ENCODE measurements at places on chromosomes 16 and 17.

DNA sequence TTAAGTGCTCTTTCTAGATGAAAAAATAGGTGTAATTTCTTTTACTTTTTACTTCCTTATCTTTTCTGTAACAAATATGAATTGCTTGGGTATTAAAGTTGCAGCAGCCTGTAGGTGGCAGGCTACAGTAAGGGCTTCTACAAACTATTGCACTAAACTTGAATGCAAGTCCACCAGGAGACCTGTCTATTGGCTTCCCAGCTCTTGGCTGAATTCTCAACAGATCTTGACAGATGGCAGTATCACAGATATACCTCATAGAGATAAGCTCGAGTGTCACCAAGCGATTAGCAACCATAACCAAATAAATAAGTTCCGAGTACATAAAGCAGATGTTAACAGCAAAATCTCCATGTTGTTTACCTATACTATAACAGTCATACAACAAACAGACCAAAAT is 5.9 kb downstream of the BBS2 start:
- DNase-seq: no peak

GRCh38 chr17:74703311-74703710 is 9.4 kb downstream of the CD300LF start:
- no peak for DNase-seq

- DNase-seq: no peak
Measured at GRCh38 chr16:24801761-24802302, 43.9 kb upstream of the SLC5A11 start.

DNA sequence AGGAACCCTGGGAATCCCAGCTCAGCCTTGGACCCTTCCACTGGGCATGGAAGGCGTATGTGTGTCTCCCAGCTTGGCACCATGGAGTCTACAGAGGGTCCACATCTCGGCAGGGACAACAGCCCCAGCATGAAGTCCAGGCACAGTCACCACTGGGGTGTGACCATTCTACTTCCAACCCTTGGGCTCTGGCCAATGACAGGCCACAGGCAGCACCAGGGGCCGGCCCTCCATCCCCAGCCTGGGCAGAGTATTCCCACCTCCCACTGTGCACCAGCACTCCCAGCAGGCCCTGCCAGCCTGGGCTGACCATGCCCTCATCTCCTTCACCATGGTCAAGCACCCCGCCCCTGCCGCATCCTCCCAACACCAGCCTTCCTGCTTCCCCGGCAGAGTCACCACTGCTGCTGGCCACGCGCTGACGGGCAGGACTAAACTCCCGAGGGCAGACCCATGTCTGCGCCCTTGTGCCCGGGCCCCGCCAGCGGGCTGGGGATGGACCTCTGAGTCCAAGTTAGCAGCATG is 9.5 kb upstream of the PPP1R27 start:
- no peak for DNase-seq

GRCh38 chr16:7167626-7168025 is 165.0 kb upstream of the RBFOX1 start:
- DNase-seq: no peak

GRCh38 chr17:74547736-74548135 is 1.8 kb upstream of the CD300C start:
- DNase-seq: no peak

- no peak for DNase-seq
Measured at GRCh38 chr17:42798011-42798382, 507 bp downstream of the COA3 start.

DNA sequence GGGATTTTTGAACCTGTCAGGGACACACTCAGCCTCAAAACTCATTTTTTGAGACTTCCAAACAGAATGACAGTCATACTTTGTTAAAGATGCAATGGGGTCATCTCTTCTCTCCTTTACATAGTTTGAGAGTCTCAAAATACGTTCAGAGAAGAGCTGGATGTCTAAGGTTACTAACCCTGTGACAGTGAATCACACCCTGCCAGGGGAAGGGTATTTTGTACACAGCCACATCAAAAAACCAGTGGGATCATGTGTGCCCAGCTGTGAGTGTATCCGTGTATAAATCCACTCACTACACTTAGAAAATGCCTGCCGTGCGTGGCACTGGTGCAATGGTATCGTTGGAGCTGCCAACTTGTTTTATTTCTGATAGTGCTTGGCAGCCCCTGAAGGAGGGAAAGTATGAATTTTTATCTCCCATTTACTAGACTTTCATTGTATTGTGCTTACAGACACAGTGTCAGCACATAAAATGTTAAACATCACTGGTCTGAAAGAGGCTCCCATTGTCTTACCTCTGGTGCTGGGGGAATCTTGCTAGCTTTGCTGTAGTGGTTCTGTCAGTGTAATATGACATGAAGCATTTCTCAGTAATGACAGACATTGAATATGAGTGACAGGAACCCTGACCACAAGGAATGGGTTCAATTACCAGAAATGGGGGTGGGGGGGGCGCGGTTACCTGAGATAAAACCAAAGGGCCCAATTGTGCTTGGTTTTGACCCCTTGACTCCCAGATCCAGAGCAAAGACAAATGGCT is 256.3 kb downstream of the FTO start:
- DNase-seq: no peak

GRCh38 chr17:74645010-74645409 is 21.5 kb upstream of the CD300E start:
- DNase-seq: no peak

DNA sequence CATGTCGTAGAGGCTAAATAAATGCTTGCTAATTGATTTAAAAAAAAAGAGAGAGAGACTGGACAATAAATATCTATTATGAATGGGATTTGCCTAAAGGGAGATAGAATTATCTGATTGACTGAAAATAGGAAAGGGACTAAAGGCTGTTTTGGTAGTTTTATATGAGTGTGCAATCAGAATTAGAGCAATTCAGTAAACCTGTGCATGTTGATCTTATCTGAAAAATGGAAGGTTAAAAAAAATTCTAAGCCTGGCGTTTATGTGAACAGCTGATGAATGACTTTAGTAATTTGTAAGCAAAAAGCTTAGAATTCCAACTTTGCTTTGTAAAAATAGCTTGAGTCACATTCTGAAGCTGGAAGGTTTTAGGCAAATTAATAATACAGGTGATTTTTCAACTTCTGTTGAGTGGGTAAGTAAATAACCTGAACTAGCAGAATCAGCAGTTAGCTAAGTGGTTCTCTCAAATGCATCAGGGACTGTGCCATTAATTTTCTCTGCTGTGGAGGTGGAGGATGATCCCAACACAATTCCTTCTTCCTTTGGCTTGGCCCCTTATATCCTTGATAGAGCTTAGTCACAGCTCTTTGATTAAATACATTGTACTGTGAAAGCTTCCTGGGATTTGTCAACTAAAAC is 254.4 kb downstream of the PHKB start:
- DNase-seq: no peak

- no peak for DNase-seq
Measured at GRCh38 chr16:46691726-46692125, 2.3 kb downstream of the ORC6 start.

GRCh38 chr17:53631486-53631885 is 191.2 kb upstream of the KIF2B start:
- no peak for DNase-seq

DNA sequence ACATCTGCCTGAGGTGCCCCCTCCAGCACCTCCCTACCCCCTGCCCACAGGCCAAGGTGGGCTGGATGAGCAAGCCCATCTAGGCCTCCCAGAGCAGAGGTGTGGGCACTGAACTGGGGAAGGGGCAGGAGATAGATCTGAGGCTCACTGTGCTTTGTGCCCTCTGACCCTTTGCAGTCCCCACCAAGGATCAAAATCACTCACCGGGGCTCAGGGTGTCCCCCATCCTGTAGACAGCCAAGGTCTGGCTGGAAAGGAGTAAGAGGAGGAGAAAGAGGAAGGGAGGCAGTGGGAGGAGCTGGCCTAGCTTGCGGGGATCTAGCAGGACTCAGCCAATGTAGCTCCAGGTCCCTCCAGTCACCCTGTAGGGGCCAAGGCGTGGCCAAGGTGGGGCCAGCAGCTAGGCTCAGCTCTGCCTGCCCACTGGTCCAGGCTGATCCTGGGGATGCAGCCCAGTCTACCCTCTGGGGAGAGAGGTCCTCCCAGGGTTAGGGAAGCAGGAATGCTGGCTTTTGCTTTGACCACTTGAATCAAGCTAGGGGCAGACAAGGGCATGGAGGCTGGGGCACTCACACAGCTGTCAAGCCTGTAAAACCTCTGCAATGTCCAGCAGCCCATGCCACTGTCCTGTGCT is 1.8 kb downstream of the SLC12A4 start:
- DNase-seq: no peak

GRCh38 chr17:16934133-16934795 is 37.7 kb downstream of the TNFRSF13B start:
- DNase-seq: no peak

DNA sequence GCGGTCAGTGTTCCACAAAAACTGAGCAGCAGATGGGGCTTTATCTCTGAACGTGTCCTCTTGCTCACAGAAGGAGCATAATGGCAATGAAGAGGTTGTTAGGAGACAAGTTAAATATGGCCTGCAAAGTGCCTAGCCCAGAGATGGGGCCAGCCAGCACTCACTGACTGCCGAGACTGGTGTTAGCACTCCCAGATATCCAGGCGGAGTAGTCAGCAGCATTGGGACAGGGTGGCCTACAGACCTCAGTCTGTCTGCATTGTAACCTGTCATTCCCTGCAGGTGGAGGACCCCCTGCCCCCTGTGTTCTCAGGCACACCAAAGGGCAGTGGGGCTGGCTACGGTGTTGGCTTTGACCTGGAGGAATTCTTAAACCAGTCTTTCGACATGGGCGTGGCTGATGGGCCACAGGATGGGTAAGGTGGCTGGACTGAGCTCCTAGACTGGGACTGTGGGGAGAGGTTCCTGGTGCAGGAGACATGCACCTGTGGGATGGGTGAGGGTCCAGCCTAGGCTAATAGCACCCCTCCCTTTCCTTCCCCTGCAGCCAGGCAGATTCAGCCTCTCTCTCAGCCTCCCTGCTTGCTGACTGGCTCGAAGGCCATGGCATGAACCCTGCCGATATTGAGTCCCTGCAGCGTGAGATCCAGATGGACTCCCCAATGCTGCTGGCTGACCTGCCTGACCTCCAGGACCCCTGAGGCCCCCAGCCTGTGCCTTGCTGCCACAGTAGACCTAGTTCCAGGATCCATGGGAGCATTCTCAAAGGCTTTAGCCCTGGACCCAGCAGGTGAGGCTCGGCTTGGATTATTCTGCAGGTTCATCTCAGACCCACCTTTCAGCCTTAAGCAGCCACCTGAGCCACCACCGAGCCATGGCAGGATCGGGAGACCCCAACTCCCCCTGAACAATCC is 4.2 kb downstream of the MFAP4 start:
- DNase-seq: no peak

- DNase-seq: no peak
Measured at GRCh38 chr17:49487183-49487582, 7.9 kb upstream of the NGFR start.

GRCh38 chr17:42617956-42618431 is 8.5 kb downstream of the TUBG1 start:
- DNase-seq: no peak

GRCh38 chr16:78142788-78143187 is 43.3 kb downstream of the WWOX start:
- DNase-seq: no peak

- no peak for DNase-seq
Measured at GRCh38 chr16:22888791-22889190, 74.8 kb downstream of the HS3ST2 start.

DNA sequence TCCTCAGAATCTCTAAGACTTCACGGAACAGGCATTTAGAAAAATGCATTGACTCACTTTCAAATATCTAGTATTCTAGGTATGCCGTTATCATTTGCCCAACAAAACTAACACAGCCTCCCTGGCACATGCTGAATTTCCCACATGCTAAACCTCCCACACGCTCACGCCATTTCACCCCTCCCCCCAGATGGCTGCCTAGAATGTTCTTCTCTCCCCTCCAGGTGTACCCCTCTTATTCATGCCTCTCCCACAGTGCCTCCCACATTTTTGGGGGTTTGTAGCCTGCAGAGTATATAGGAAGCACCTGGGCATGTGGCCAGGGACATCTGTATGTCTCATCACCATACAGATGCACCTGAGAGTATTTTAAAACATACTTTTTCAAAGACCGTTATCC is 38.2 kb upstream of the ICAM2 start:
- no peak for DNase-seq

GRCh38 chr16:47815655-47816054 is 340.1 kb downstream of the ABCC12 start:
- DNase-seq: no peak

GRCh38 chr17:49571764-49572163 is 3.9 kb upstream of the NXPH3 start:
- DNase-seq: no peak

- DNase-seq: no peak
Measured at GRCh38 chr16:11100239-11100750, 155.7 kb downstream of the SOCS1 start.

GRCh38 chr17:22507823-22508222 is 815.5 kb downstream of the KCNJ18 start:
- DNase-seq: no peak
